NCI-H524 (cell line): ENCODE measurements at places on chromosomes 4 and X.

DNA sequence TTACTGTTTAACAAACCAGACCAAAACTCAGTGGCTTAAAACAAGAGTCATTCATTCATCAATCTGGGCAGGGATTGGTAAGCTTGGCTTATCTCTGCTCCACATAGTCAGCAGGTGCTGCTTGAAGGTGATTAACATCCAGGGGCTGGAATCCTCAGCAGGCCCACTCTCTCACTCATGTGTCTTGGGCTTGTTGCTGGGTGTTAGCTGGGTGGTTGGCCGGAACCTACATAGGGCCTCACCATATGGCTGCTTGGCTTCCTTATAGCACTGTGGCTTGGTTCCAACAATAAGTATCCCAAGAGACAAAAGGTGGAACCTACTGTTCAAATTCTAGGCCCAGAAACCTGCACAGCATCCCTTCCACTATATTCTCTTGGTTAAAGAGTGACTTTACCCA is 125.0 kb downstream of the RASGEF1B start:
- DNase-seq: peak; percentile 27

- DNase-seq: no peak
Measured at GRCh38 chr4:125244848-125245450, 69.8 kb upstream of the FAT4 start.

- no peak for DNase-seq
Measured at GRCh38 chr4:153189016-153189801, 15.0 kb upstream of the TRIM2 start.

DNA sequence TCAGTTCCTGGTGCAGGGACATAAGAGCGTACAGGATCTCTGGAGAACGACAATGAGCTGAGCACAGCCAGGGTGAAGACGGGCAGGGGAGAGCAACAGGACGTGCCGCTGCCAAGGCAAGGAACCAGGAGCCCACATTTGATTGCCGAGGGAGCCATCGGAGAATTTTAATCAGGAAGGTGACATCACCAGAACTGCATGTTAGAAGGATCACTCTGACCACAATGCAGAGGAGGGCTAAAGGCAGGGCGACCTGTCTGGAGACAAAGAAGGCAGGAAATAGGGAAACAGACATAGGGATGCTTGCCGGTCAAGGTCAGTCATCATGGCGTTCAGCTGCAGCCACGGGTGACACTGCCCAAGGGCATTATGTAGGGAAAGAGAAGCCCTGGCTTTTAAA is 81.4 kb downstream of the RBM47 start:
- no peak for DNase-seq

- no peak for DNase-seq
Measured at GRCh38 chr4:105963461-105964400, 68.5 kb downstream of the NPNT start.

DNA sequence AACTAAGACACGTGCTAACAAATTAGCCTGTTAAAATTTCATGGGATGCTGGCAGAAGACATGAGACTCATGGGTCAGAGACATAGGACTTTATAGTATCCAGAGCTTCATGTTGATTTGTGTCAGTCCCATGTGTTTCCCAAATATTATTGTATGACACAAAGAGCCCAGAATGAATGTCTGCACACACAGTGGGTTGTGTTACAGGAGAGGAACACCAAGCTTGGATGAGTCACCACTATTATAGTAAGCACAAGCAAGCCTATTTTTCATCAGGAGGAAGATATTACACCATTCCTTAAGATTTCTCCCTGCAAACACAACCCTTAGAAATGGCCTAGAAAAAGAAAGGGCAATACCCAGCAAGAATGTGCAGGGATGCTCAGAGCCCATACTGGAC is 15.4 kb downstream of the BBS12 start:
- no peak for DNase-seq

GRCh38 chr4:98572697-98573096 is 85.7 kb downstream of the TSPAN5 start:
- DNase-seq: peak; percentile 87

- no peak for DNase-seq
Measured at GRCh38 chr4:98290511-98290910, 29.3 kb downstream of the RAP1GDS1 start.
